NCI-H2029 (cell line): ENCODE measurements at places on chromosomes 1 and 21.
A peak's percentile ranks its signal among the peaks of the same experiment; 100 is the strongest.

DNA sequence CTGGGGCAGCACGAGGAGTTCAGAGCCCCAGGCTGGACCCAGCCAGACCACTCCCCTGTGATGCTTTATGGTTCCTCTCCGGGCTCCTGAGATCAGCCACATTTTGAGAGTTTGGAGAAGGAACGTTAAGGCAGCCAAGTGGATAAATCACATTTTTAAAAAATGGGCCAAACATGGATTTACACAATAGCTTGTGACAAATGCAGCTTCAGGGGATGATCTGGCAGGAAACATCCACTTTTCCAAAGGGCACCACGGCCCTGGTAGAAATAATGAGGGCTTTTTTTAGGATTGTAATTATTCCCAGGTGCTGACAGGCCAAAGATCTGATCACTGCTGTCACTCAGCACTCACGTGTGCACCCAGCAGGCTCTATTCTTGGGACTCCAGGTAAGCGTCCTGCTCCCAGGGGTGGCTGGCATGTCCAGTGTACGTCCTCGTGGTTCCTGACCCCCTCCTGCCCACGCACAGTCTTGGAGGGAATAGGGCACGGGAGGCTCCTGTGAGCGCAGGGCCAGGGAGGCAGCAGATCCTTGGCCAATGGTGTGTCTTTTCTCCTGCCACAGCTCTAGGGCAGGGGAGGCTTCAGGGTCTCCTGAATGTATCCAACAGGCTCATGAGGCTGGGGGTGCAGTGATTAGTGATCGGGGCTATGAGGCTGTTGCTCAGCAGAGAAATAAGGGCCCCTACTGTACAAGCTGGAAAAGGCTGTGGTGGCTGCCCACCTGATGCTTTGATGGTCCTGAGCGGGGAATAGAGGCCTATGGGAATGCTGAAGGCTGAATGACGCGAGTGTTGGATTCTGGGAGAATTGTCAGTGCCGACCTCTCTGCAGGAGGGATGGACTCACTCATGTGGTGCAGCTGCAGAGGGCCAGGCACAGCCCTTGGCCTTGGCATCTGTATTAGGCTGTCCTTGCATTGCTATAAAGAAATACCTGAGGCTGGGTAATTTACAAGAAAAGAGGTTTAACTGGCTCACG is 415.7 kb downstream of the PTPRU start:
- no peak for DNase-seq

DNA sequence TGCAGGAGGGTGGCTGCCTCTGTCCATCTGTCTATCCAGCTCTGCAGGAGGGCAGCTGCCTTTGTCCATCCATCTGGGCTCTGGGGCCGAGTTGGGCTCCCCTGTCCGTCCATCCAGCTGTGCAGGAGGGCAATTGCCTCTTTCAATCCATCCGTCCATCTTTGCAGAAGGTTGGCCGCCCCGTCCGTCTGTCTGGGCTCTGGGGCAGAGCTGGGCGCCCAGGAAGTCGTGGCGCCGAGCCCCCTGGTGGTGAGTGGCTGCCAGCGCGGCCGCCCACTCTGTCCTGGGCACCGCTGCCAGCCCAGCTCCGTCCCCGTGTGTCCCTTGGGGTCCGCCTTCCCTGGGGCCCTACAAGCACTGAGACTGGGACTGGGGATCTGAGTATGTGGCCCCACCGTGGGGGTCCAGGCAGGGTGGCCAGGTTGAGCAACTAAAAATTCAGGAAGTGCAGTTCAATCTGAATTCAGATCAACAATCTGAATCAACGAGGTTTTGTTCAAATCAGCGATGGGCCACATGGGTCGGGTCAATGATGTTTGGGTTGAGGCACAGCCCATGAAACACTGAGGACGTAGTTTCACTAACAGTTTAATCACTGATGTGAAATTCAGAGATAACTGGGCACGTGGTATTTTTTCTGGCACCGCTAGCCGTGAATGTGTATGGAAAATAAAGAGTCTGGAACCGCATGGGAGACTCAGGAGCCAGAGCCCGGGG is 99.1 kb upstream of the ACTRT2 start:
- DNase-seq, result no peak

- DNase-seq, result no peak
Measured at GRCh38 chr21:31117128-31117916, 79.0 kb upstream of the KRTAP19-8 start.

DNA sequence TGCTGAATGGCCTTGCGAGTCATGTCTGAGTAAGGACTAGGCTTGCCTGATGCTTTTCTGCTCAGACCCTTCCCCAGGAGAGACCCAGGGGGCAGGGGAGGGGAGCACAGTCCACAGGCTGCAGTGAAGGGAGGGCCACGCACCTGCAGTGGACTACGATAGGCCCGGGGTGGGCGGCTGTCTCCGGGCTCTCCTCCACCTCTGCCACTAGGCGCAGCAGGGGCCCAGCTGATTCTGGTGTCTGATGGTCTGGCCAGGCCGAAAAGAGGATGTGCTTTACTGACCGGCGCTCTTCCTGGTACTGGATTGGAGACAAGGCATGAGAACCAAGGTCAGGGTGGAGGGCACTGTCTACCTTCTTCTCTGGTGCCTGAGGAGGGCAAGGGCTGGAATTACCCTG is 7.9 kb upstream of the ARL8A start:
- no peak for DNase-seq

DNA sequence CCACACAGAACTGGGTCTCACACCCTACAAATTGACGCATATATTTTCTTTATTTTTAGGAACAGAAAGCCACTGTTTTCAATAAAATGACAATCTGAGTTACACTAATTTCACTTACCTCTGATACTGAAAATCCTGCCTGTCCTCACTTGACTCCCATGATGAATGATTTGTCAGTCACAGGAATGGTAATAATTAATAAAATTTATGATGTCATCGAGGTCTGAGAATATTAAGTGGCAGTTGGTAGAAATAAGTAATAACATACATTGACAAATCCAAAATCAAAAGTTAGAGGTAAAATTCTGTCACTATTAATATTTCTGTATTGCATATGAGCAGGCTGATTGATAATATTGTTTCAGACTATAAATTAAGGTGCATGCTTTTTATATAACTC is 418.7 kb upstream of the RGS18 start:
- no peak for DNase-seq

DNA sequence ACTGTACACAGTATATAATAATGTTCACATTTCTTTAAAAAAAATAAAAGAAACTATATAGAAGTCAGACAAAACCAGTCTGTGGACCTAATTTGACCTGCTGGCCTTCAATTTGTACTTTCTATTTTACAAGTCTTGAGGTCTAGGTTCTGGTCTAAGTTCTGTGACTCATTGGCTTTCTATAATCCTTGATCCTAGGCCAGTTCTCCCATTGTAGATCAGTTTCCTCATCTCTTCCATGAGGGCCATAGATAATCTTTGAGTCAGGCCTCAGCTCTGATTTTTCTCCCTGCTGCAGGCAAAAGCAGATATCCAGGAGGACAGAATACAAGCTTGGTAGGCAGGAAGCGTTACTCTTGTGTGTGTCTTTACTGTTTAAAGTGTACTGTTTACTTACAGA is 603.7 kb upstream of the CAMK1G start:
- DNase-seq, result no peak

DNA sequence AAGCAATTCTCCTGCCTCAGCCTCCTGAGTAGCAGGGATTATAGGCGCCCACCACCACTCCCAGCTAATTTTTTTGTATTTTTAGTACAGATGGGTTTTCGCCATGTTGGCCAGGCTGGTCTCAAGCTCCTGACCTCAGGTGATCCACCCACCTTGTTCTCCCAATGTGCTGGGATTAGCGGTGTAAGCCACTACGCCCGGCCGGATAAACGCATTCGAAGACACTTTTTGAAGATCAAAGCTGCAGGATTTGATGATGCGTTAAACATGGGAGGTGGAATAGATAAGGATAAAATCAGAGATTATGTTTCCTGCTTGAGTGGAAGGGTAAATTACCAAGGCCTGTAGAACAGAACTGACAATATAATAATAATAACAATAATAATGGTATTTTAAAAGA is 389.4 kb upstream of the POU3F1 start:
- DNase-seq, result no peak

GRCh38 chr1:61050541-61051442 is 31.6 kb upstream of the NFIA start:
- peak; percentile 31 for DNase-seq

DNA sequence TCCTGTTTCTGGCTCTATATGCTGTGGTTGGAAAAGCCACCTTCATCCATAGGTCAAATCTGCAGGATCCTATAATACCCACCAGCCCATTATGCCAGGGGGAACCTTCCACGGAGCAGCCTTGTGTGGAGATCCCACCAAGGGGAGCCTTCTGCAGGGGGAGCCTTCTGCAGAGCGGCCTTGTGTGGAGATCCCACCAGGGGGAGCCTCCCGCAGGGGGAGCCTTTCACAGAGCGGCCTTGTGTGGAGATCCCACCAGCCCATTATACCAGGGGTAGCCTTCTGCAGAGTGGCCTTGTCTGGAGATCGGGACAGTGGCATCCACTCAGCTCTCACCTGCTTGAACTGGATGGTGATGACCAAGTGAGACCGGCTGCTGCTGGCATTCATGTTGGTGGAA is 85.3 kb downstream of the SCCPDH start:
- DNase-seq, result no peak

- DNase-seq, result no peak
Measured at GRCh38 chr1:26259005-26259404, 20.9 kb upstream of the SH3BGRL3 start.

DNA sequence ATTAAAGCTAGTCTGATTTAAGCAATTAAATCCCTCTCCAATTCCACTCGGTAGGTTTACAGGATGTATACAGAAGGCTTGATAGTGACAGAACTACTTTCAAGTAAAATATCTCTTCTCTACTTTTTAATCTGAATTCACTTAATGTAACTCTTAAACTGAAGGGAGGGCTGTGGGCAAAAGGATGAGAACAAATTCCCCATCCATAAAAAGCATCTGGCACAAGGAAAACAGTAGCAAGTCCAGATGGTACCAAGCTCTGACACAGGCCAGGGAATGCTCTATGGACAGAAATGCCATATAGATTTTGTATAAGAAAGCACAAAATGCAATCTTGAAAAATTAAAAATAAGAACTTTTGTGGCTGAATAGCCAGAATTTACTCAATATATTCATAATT is 53.1 kb upstream of the USH2A start:
- DNase-seq, result no peak

GRCh38 chr1:43337588-43337987 is at the start of gene MPL:
TSS of gene MPL (plus strand) at chr1:43337818. CDS start at chr1:43337849, 31 bp downstream.
- DNase-seq, result no peak

DNA sequence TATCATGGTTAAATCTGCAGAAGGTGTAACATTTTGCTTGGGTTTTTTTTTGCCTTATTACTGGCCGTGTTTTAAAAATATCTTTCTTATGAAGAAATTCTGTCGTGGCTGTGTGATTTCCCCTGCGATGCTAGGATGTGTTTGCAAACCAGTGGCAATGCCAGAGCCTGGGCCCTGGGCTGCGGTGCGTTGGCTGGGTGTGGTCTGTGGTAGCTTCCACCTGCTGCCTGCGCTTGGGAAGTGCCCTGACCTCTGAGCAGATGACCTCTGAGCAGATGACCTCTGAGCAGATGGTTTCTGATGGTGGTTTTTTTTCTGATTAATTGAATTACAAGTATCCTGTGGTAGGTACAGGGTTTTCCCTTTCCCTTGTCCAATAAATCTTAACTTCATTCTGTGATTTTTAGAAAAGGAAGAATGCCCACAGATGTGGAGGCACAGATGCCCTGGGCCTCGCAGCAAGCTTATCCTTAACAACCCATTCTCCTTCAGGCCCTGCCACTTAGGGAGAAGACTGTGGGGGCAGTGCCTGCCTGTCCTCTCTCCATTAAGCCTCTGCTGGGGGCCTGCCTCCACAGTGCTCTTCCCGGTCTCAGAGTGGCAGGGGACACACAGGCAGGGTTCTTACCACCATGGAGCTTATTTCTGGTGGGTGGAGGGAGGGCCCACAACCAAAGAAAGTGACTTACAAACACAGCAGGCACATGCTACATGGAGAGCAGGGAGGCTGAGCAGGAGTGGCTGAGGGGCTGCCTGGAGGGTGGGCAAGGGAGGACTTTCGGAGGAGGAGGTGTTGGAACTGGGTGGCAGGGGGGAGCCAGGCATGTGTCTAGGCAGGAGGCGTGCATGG is 81.7 kb downstream of the PCBP3 start:
- no peak for DNase-seq

DNA sequence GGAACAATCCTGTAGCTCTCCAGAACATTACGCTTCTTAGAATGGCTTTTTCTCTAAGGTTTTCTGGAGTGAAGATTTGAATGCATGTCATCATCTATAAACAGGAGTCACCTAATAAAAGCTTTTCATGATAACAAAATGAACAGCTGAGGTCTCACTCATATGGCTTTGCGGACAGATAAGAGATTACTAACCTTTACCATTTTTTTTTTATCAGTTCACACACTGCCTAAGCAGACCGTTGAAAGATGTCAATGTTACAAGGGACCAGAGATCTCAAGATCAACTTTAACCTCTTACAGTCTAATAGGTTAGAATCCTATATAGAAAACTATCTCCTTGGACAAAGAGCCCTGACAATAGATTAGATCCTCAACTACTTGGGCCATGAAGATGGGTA is 41.4 kb downstream of the SCMH1 start:
- DNase-seq, result no peak

- DNase-seq, result no peak
Measured at GRCh38 chr1:208544794-208545193, 300.6 kb upstream of the PLXNA2 start.

GRCh38 chr21:43922949-43923348 is 57.9 kb downstream of the AGPAT3 start:
- DNase-seq, result no peak

- DNase-seq, result no peak
Measured at GRCh38 chr1:206856674-206857464, 8.6 kb upstream of the IL20 start.

DNA sequence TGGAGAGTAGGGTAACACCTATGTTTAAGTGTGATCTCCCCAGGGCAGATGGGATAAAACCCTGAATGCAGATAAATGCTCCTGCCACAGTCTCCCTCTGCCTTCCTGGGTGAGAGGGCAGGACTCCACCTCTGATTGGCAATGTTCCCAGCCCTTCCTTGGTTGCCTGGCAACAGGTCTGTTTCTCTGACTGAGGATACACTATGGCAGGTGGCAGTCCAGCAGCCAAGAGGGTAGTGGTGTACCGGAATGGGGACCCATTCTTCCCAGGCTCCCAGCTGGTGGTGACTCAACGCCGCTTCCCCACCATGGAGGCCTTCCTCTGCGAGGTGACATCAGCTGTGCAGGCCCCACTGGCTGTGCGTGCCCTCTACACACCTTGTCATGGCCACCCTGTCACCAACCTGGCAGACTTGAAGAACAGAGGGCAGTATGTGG is at the start of gene DCDC2B:
Gene DCDC2B, plus strand, starts transcription at position 199 of the 438 bp plus-strand sequence. Its CDS starts 5 bp downstream, at position 204.
- peak; percentile 95 for DNase-seq

- no peak for DNase-seq
Measured at GRCh38 chr1:235657269-235657668, 7.7 kb upstream of the GNG4 start.

DNA sequence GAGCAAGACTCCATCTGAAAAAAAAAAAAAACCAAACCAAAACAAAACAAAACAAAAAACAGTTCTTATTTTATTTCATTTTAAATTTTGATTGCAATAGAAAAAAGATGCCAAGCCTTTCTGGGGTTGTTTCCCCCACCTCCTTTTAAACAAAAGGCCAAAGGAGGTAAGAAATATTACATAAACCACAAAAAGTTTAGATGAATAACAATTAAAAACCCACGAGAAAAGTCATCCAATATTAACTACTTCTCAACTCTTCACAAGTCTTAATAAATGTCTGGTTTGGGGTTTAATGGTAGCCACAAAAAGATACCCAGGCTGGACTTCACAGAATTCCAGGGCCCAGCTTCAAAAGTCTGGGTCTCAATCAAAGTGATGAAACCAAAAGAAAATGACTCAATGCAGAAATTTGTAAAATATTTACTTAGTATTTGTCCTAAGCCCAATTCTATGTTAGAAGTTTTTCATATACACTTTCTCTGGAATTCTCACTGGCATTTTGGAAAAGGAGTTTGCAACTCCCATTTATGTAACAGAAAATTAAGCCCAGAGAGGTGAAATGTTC is 47.0 kb upstream of the SDC3 start:
- DNase-seq, result no peak
